ENCODE measurements at places on chromosomes 3 and 15.

DNA sequence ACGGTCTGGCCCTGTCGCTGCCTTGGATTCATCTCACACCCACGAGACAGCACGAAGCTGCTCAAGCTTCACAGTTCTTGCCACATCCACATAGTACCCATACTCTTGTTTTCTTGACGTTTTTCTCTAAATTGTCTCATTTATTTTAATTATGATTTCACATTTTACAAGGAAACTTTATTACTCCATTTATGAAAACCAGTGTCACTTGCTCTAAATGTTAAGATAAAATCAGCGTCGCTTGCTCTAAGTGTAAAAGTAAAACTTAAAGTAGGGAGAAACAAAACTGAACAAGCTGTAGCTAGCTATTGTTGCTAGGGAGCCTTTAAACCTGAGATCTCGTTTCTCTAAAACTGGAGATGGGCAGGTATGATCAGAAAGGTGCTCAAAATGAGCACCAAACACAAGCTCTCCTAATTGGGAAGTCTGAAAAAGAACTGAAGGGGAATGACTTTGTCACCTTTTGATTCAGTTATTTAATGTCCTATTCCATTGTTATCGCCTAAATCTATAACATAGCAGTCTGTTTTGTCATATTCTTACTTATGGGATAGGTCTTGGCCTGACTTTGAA is 680 bp downstream of the IFT122 start:
- DNase-seq, result no peak

DNA sequence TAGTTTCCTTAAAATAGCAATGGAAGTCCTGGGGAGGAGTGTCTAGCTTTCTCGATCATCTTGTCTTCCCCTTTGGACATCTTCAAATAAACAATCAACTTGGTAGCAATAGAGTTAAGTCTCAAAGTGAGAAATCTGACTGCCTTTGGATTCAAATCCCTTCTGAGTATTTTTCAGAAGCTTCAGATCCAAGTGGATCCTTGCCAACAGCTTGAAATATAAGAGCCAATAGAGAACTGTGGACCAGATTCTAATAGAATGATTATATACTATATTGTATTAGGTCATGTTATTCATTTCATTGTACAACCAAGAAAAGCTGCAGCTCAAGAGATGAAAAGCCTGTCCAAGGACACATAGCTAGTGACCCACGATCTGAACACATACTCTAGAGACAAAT is 60.2 kb downstream of the SYNPR start:
- no peak for DNase-seq

GRCh38 chr3:168975576-168975975 is 687.9 kb downstream of the MECOM start:
- no peak for DNase-seq

DNA sequence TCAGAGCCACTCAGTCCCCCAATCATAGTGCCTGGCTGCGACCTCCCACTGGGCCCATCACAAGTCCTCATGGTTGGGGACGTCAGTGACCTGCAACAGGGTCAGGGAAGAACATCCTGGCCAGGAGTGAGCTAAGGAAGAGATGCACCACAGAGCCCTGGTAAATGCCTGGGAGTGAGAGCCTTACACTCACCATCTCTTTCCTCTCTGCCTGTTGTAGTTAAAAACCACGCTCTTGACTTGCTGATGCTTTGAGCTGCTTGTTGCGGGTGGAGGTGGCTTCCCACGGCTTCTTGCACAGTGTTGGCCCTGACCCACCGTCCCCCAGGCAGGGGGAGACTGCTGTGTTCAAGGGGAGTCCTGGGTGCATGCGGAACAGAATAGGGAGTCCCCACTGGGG is 91.1 kb upstream of the RGMA start:
- no peak for DNase-seq

- DNase-seq, result no peak
Observed at GRCh38 chr15:62653122-62653521, 389.4 kb upstream of the TPM1 start.

DNA sequence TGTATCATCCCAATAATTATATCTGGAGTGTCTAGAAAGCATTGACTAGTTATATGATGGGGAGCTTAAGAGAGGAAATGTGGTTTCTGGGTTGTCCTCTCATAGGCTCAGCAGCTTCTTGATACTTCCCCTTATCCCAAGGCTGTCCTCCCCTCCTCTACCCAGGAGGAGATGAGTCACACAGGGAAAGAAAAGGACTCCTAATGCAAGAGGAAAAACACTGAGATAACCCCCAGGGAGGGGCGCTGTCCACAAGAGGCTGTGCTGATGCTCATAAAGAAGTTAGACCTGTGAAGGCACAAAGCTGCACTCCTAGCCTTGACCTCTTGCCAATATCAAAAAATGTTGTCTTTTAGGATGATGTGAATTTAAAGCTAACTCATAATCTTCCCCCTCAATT is 28.8 kb upstream of the GYG1 start:
- peak; percentile 17 for DNase-seq

DNA sequence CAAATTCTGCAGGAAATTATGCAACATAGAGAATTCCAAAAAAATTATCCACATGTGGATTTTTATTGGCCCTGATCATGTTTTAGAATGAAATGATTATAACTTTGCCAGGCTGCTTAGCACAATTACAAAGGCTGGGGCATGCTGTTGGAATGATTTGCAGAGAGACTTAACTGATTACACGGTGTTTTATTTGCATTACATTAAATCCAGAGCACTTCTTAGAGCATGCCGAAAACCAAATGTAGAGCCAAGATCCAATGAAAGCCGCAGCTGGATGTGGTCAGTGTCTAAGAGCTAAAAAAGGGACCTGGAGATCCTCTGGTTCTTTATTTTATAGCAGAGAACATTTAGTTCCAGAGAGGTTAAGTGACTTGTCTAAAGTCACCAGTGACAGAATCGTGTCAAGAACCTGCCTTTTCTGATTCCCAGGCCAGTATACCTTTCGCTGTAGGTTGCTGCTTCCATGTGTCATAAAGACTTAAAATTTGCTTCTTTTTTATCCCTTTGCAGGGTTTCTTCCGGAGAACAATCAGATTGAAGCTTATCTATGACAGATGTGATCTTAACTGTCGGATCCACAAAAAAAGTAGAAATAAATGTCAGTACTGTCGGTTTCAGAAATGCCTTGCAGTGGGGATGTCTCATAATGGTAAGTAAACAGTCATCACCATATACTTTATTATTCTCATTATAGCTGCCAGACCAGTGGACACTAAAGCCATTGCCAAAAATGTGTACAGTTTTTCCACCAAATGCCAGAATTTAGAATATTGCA is 92.0 kb upstream of the TSEN2 start:
- no peak for DNase-seq

- DNase-seq, result no peak
Observed at GRCh38 chr3:31086148-31086547, 191.7 kb upstream of the GADL1 start.

DNA sequence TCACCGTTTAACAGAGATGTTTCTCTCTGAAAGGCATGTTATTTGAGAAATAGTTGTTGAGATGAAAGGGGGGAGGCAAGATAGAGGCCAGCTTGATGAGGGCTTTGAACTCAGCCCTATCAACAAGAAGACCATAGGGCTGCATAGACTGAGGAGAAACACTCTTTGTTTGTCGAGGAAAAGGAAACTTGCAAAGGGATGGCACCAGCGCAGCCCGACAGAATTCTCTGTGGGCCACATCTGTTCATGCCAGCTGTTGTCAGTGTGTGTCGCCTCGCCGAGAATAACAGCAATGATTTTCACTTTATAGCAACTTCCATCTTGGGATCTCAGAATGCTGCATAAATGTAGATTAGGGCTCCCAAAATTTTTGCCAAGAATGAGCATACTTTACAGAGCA is 478.3 kb upstream of the TPRG1 start:
- no peak for DNase-seq

DNA sequence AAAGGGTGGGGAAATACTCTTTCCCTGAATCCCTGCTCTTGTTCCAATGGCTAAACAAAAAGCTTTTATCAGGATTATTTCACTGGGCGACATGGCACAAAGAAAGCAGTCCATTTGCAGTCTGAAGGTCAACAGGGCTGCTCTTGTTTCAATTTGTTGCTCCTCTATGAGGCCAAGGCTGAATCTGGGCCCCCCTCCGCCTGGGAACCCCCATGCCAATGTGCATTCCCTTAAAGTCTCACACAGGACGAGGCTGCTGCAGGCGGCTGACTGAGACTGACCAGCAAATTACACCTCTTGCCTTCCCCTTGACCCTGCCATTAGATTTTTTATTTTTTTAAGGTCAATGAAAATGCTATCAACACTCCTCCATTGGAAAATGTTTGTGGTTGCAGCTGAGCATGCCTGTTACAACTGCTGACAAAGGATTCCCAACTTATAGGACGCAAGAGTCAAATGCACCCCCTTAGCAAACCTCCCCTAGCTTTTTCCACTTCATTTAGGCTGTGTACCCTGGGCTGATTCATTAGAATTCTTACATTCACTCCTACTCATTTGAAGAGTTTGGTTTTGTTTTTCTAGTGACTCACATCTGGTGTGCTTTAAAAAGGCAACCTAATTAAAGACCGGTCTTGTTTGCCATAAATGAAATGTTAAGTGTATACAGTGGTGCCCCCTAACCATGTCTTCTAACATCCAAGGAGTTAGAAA is 60.8 kb upstream of the ARHGEF3 start:
- peak; percentile 46 for DNase-seq

- no peak for DNase-seq
Observed at GRCh38 chr15:83846847-83847246, 192.9 kb downstream of the ADAMTSL3 start.

DNA sequence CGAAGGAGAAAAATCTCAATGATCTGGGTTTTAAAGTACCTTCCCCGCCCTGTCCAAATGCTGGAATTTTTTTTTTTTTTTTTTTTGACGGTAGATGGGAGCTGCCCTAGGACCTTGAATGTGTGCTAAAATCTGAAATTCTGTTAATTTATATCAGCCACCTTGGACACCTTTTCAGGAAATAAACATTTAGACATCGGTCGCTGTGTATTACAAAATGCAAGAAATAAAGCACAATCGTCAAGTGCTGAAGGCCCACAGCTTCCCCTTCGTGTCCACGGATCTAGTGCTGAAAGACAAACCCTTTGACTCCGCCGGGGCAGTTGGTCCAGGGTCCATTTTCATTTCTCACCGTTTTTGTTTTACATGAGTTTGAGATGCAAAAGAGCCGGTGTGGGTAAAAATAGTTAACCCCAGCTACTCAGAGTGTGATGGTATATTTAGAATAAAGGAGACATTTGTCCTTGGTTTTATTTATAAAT is 90.2 kb upstream of the CHD2 start:
- DNase-seq, result peak; percentile 56

DNA sequence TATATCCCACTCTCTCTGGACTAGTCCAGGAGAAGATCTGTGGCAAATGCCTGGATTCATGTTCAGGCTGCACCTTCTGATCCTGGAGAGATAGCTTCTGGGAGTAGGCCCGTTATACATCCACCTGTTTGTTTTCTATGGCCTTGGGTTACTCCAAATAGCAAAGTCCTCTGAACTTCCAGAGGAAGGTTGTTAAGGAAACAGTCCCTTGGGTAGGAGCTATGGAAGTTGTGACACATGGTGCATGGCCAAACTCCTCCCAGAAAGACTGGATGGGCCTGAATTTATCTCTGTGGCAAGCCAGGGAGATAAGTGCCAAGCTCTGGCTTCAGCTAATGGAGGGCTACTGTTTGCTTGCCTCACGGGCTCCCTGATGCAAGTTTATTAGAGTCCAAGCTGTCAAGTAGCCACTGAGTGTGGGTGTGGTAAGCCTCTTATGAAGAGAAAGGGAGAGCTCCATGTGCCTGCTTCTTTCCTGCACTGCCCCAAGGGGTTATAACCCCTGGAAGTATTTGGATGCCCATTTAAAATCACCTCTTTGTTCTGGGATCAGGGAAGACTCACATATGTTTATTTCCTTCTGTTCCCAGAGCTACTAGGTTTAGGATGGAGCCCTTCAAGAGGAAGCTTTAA is 328.7 kb upstream of the ATP11B start:
- no peak for DNase-seq

DNA sequence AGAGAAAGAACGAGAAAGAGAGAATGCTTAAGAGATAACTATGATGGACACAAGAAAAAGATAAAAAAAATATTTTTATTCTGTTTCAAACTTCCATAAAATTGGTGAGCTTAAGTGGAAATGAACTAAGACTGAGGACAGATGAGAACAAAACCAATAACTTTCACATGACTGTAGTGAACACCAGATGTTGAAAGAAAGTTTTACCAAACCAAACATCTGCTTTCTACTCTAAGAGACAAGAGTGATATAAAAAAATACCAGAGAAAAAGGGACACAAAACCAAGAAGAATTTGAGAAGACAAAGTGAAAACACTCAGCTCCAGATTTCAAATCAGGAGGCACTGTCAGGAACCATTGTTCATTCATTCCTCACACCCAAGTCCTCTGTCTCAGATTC is 147.9 kb downstream of the IMPG2 start:
- DNase-seq, result no peak

GRCh38 chr15:90190606-90191343 is 10.4 kb upstream of the SEMA4B start:
- DNase-seq, result no peak

DNA sequence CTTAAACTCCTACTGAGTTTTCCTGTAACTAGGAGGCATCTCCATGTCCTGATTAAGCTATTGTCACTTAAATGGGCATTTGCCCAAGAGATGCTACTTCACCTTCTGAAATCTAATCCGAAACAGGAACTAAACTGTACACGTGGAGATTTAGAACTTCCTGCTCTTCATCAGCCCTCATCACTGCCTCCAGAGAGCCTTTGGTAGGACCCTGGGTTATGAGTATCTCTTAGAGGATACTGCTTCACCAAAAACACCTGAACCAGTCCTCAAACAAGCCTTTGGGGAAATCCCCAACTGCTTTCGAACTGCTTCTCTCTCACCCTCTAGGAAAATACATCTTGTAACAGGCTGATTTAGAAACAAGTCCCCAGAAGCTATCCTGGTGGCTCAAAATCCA is 320.3 kb downstream of the GAP43 start:
- no peak for DNase-seq
